NCI-H1930 (cell line): ENCODE measurements at places on chromosomes 12 and 14.

- DNase-seq = no peak
Observed at GRCh38 chr12:11798006-11798708, 148.7 kb downstream of the ETV6 start.

DNA sequence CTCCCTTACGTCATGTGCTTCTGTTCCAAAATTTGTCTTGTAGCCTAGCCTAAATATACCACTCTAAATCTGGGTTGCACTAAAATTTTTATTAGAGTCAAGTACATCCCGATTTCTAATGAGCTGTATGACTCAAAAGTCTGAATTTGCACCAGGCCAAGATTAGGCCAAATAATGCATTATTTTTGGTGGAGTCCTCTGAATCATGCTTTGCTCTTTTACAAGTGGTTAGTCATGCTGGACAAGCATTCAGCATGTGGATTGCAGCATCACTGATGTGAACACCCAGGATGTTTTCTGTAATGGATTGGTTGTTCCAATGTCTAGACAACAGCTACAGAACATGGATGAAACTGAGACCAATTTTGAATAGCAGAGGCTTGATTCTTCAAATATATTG lies 23.7 kb downstream of the HEBP1 start:
- DNase-seq = no peak

DNA sequence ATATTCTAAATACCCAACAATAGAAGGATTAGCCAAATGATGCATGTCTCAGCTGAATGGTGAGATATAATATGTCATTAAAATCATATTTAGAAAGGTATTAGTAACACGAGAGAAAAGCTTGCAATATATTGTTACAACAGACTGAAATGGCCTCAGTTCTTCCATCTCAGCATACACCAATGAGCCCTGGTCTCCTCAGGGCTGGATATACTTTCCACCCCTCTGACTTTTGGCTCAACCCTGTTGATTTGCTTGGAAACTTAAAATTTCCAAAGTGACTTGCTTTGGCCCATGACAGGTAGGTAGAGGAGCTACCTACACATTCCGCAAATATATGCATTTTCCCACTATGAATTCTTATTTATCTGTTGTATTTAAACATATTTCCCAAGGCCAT lies 908.1 kb upstream of the TMEM132C start:
- no peak for DNase-seq

DNA sequence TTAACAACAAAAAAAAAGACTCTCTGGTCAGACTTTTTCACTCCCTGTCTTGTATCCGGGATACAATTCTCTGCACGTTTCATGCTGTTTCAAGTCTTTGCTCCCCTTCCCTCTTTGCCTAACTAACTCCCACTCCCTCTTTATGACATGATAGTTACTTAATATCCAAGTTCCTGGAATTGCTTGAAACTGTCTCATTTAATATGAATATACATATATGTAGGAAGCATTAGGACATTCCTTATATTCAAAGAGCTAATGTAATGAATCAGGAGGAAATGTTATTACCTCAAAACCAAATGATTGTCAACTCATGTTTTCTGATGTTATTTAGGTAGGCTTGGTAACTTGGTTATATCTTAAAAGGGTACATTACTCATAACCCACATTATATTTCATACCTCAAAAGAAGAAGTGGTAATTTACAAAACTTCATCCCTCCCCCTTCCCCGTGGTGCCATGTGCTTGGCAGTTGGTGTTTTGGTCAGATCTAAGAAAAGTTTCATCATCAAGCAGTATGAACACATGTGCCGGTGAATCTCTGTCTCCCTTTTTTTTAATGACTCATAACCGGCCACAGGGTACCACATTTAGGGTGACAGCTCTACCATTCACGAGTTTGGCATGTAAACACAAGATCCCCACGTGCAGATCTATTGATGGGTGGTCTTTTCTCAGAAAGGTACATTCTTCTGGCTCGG lies 56.5 kb downstream of the HCAR2 start:
- no peak for DNase-seq

- no peak for DNase-seq
Observed at GRCh38 chr14:21092273-21093011, 6.0 kb downstream of the ZNF219 start.

- no peak for DNase-seq
Observed at GRCh38 chr12:65948320-65949008, 124.2 kb downstream of the HMGA2 start.

DNA sequence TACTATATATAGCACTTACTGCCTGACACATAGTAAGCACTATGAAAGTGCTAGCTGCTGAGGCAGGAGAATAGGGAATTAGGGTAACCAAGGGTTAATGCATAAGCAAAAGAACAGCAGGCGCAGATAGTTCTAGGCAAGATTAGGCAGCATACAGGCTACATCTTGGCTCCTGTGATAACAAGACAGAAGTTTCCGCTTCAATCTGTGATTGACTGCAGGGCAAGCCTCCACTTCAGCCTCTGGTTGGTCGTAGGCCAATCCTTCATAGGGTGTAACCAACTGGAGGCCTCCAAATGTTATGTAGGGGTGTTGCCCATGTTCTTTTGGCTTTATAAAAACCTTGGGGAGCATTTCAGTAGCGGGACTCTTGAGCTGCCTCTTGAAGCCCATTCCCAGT lies 46.9 kb downstream of the KLHL28 start:
- no peak for DNase-seq

GRCh38 chr12:46480724-46481123 lies 108.2 kb upstream of the SLC38A2 start:
- DNase-seq = no peak

DNA sequence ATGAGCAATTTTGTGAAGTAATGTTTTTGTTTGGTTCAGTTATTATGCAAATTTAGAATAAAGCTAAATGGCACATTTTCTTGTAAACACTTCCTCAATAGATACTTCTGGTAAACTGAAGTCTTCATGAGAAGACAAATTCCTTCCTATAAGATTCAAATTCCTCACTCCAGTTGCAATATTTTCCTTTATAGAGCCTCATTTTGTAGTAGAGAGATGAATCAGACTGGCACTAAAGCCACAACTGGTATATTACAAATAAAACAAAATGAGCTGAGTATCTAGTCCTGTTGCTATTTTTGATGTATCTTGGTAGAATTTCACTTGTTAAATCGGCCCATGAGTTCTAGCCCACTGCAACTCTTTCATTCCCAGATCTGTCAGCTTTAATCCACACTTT lies 5.5 kb downstream of the LGR5 start:
- DNase-seq = no peak
